ENCODE measurements at places on chromosomes 16 and 17.
A peak's percentile ranks its signal among the peaks of the same experiment; 100 is the strongest.

DNA sequence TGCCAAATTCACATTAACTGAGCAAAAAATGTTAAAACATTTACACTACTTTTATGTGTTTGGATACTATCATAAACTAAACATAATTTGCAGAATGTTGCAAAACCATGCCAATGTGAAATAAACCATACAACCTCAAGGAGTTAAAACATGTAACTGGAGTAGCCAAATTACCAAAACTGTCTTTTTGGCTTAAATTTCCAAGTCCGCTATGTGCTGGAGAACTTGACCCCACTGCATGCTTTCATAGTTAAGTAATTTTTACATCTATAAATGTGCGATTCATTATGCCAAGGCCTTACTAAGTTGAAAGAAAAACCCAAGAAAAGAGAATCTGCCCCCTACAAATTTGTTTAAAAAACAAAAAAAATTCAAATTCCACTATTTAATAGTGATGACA lies 28.2 kb downstream of the BRD7 start:
- no peak for DNase-seq

- DNase-seq, result no peak
Observed at GRCh38 chr17:8941980-8942622, 23.4 kb downstream of the PIK3R5 start.

DNA sequence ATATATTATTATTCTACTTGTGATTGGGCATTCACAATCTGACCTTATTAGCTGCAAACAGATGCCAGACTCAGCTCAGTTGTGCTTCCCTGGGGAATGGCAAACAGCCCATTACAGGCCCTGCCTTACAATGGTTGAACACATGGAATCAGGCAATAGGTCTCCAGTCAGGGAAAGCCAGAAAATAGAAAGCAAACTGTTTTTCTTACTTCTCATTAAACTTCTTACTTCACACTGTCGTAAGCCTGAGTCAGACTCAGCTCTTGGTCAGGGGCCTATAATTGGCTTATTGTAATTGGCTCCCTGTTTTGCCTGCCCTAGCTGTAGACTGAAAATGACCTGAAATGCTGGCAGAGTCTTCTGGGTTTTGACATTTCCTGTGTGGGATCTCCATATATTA lies 77.0 kb upstream of the CA10 start:
- no peak for DNase-seq

GRCh38 chr16:89216315-89217137 lies 977 bp upstream of the ZNF778 start:
- DNase-seq, result peak; percentile 76

- DNase-seq, result no peak
Observed at GRCh38 chr16:24686678-24687077, 42.8 kb upstream of the TNRC6A start.

DNA sequence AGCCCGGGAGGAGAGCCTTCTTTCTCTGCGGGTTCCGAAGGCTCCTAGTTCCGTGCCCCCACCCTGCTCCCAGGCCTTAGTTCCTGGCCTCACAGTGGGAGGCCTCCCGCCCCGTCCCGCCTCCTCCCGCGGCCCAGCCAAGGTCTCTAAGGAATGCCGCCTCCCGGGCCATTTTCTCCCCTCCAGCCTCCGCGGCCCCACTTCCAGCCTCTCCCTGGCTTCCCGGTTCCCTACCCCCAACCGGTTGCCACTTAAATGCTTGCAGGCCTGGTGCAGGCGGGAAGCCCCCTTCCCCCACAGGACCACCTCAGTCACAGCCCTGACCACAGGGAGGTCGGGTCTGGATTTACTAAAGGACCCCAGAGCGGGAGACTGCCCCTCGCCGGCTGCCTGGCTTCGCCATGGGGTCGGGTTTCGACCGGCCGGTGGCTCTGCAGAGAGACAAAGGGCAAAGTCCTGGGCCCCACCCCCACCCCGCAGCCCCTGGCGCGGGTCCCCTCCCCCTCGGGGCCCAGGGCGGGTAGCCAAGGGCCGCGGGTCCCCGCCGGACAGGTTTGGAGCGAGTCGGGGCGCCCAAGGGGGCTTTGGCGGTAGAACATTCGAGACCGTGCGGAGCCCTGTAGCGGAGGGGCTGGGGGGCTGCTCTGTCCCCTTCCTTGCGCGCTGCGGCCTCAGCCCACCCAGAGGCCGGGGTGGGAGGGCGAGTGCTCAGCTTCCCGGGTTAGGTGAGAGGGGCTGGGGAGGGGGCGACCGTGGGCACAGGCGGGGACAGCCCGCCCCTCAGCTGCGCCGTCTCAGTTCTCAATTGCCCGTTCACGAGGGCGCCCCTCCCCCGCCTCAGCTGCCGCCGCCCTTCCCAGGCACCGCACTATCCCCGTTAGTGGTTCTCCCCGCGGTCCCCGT lies 16.4 kb downstream of the IGF2BP1 start:
- no peak for DNase-seq

GRCh38 chr16:57178196-57178595 lies 7.6 kb downstream of the PSME3IP1 start:
- no peak for DNase-seq

All from CD14-positive monocyte (primary cell).